ENCODE measurements at places on chromosomes 3 and 15.

GRCh38 chr15:58552505-58553364, 120.9 kb downstream of the LIPC start:
- DNase-seq = no peak

GRCh38 chr3:31729573-31729972, 196.8 kb downstream of the STT3B start:
- no peak for DNase-seq

GRCh38 chr15:22936577-22937472, 43.3 kb downstream of the CYFIP1 start:
- no peak for DNase-seq

- no peak for DNase-seq
Measured at GRCh38 chr15:63086271-63086670, 35.4 kb upstream of the LACTB start.

- no peak for DNase-seq
Measured at GRCh38 chr15:54979964-54980363, 216.8 kb downstream of the RSL24D1 start.

DNA sequence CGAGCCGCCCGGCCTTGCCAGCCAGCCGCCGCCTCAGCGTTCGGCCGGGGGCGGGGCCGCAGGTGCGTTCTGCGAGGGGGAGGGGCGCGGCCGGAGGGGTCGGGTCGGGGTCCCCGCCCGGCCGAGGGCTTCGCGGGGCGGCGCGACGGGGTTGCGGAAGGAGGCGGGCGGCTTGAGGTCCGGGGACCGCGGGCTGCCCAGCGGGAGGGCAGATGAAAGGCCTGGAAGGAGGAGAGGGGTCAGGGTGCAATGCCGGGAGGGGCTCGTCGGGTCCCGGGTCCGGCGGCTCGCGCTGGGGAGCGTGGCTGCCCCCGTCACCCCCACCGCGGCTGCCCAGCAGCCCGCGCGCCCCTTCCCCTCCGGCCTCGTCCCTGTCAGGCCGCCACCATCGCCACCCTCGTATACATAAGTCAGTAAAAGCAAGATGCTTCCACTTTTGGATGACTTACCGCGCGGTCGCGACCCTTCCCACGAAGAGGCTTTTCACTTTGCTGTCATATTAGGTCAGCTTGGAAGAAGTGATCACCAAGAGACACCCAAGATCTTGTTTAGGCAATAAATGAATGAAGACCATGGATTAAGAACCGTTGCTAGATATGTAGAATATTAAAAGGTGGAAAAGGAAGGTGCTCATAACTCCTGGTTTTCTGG, 620 bp upstream of the ANP32A start:
- no peak for DNase-seq

- DNase-seq = no peak
Measured at GRCh38 chr3:161548301-161548700, 51.7 kb downstream of the OTOL1 start.

DNA sequence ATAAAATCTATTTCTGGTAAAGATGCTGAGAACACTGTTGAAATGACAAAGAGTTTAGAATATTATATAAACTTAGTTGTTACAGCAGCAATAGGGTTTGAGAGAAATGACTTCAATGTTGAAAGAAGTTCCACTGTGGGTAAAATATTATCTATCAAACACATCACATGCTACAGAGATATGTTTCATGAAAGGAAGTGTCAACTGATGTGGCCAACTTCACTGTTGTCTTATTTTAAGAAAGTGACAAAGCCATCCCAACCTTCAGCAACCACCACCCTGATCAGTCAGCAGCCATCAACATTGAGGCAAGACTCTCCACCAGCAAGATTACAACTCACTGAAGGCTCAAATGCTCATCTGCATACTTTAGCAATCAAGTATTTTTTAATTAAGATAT, 20.2 kb downstream of the TMEM39A start:
- no peak for DNase-seq

DNA sequence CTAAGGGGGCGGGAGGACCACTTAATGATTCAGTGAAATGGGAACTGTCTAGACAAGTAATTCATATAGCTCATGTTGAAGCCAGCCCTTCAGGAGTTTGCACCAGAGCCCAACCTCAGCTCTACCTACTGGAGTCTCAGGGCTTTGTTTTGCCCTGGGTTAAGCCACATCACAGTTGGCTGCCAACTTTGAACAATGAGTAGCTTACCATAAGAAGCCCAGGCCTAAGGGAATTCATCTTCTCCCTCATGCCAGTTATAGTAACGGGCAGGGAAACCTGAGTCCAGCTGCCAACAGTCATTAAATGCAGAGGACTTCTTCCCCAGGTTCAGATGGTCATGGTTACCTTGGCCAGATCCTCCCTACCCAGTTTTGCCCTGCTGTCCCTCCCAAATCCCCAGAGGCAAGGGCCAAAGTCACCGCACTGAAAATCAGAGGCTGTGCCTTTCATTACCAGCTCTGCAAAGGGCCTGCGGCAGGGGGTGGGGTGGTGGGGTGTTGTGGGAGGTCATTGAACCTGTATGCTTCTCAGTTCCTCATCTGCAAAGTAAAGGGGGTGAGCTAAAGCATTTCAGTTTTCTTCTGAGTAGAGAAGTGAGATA, 302.2 kb upstream of the NR2E3 start:
- no peak for DNase-seq

- no peak for DNase-seq
Measured at GRCh38 chr3:175179055-175179454, 319.9 kb downstream of the NAALADL2 start.

GRCh38 chr15:63121382-63122001, at the start of gene LACTB:
LACTB (plus strand) TSS chr15:63121861; CDS start chr15:63121872, 11 bp downstream.
- DNase-seq = peak; percentile 89

DNA sequence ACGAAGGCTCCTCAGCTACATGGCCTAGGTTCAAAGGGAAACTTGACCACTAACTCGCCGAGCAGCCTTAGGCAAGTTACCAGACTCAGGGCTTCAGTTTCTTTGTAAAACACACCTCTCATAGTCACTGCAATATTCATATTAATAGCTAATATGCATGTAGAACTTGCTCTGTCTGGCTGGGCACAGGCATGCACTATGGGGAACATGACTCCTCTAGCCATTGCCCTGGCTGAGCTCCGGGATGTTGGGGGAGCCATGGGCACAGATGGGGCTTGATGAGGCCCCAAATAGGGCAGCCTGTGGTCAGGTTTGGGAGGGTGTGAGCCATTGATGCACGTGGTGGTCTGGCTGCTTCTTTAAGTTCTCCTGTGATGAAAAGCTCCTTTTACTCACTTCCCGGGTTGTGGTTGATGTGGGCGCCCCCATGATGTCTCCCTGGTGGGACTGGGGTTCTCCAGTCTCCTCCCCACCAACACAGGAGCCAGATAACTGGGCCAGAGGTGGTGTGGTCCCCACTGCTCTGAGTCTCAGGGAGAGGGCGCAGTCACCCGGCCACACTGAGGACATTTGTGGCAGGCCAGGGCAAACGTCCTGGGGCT, 29.4 kb upstream of the DUSP7 start:
- no peak for DNase-seq

GRCh38 chr3:172303181-172303580, 145.1 kb downstream of the GHSR start:
- DNase-seq = no peak

All from head of caudate nucleus (tissue), 42 donors.